ENCODE measurements at places on chromosomes 2 and 18. TPM values are rescaled to one million over a fixed set of nuclear protein-coding genes. Genes with fewer than 3 reads are reported as not detected.

The ESPNL gene
- total RNA-seq = not detected

The POMC gene
- total RNA-seq = not detected

The FOXI3 gene
- not detected for total RNA-seq

The G6PC2 gene
- total RNA-seq = not detected

All from HT-29 (cell line).